ENCODE measurements at places on chromosomes 11 and 22.

- DNase-seq, result no peak
Observed at GRCh38 chr11:12761029-12761428, 86.8 kb downstream of the TEAD1 start.

DNA sequence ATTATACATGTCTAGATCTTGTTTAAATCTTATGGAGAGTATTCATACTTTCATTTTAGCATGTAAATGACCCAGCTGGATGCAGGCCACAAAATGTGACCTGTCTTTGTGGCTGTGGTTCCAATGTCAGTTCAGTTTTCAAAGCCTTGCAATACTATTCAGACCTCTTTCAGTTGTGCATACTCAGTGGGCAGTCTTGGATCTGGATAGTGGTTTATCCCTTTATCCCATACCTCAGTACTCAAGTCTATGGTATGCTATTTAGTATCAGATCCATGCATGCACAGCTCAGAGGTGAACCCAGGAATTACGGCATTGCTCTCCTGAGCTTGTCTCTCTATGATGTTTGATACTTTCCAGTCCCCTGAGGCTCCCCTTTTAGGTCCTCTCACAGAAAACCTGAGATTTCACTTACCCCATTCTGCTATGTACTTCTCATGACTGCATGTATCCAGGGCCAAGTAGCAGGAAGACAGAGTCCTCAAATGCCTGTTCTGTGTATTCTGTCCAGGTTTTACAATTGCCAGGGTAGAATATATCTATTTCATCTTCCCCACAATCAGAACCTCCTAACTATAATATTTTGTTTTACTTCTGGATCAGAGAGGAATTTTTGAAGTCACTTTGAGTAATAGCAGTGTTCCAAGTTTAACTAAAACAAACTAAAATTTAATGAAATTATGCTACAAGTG, 6.9 kb upstream of the P4HA3 start:
- DNase-seq, result no peak

GRCh38 chr22:40628354-40629042, 8.0 kb downstream of the MRTFA start:
- no peak for DNase-seq

DNA sequence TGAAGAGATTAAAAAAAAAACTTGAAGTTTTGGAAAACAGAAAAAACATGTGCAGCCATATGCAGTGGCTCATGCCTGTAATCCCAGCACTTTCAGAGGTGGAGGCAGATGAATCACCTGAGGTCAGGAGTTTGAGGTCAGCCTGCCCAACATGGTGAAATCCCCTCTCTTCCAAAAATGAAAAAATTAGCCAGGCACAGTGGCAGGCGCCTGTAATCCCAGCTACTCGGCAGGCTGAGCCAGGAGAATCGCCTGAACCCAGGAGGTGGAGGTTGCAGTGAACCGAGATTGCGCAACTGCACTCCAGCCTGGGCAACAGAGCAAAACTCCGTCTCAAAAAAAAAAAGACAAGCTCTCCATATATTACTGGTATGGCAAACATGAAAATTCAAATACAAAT, 7.6 kb downstream of the DLG2 start:
- DNase-seq, result no peak

- no peak for DNase-seq
Observed at GRCh38 chr11:126355926-126356897, 726 bp downstream of the ST3GAL4 start.

DNA sequence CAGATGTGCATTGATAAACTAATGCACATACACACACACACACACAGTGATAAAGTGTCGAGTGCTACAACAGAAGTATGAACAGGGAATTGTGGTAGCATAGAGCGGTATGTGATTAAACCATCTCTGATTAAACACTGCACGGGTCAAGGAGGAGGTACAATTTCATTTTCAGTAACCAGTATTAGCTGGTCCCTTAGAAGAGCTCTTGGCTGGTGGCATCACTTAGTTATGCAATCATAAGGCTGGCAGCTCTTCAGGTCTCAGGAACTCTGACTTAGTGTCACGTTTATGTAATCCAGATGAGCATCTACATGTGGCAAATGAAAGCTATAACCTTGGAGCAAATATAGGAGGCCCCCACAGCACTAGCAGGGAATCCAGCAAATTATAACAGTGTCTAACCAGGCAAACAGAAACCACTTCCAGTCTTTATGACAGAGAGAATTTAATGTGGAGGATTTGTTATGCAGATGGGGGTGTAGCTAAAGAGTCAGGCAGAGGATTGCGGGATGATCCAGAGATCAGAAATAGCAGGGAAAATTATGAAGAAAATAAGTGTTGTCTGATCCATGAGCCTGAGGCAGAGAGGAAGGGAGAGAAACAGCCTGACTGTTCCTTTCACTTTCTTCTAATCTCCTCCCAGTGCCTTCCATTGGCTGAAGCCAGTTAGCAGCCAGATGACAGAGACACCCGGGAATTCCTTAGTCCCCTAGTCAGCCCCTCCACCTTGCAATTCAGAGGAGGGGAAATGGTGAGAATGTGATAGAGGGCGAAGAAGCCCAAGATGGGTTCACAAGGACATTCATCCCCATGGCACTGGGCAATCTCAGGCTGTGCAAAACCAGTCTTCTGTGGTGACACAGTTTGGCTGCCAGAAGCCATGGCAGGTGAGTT, 533.1 kb upstream of the TENM4 start:
- DNase-seq, result no peak

GRCh38 chr11:130381317-130381716, 47.1 kb downstream of the ADAMTS8 start:
- DNase-seq, result no peak

- DNase-seq, result no peak
Observed at GRCh38 chr11:122733318-122733717, 77.8 kb downstream of the UBASH3B start.

DNA sequence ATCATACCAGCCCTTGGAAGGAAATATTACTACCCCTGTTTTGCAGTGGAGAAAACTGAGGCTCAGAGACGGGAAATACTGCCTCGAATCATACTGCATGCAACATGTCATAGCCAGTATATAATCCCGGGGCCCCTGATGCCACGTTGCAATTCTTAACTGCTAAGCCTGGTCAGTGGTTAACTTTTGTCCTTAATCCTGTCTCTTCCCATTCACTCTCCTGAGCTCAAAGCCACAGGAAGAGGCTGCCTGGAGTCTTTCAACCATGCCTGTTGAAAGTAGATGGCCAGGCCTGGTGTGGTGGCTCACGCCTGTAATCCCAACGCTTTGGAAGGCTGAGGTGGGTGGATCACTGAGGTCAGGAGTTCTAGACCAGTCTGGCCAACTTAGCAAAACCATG, 166.6 kb downstream of the MIAT start:
- DNase-seq, result no peak

DNA sequence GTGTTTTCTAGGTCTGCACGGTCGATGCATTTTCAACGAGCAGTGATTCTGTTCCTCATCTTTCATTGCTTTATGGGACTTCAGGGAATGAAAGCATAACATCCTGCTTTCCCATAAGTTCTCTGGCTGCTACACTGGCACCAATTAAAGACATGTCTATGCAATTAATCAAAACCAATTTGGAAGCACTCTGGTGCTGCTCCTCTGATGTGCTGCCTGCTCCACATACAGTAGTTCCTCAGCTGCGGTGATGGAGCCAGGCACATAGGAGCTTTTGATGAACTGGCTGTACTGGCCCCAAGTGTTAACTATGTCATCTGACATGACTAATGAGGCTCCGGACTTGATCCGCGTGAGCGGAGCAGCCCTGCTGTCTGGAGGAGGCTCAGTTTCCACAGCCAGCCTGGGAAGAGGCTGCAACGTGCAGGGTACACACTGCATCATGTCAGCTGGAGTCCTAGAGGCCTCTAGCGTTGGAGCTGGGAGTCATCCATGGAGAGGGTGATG, 29.8 kb downstream of the GVQW3 start:
- DNase-seq, result no peak

DNA sequence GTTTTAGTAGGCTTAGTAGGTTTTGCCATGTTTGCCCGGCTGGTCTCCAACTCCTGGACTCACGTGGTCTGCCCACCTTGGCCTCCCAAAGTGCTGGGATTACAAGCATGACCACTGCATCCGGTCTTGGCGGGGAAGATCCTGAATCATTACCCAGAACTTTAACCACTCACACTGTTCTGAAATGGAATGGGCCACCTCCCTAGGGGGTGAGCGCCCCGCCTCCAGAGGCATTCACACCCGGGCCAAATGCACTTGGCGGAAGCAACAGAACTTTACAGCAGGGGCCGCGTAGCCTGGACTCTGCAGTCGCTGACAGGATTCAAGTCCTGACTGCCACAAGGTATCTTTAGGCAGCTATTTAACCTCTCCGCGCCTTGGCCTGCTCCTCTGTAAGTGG, 5.4 kb downstream of the CCDC86 start:
- DNase-seq, result no peak

DNA sequence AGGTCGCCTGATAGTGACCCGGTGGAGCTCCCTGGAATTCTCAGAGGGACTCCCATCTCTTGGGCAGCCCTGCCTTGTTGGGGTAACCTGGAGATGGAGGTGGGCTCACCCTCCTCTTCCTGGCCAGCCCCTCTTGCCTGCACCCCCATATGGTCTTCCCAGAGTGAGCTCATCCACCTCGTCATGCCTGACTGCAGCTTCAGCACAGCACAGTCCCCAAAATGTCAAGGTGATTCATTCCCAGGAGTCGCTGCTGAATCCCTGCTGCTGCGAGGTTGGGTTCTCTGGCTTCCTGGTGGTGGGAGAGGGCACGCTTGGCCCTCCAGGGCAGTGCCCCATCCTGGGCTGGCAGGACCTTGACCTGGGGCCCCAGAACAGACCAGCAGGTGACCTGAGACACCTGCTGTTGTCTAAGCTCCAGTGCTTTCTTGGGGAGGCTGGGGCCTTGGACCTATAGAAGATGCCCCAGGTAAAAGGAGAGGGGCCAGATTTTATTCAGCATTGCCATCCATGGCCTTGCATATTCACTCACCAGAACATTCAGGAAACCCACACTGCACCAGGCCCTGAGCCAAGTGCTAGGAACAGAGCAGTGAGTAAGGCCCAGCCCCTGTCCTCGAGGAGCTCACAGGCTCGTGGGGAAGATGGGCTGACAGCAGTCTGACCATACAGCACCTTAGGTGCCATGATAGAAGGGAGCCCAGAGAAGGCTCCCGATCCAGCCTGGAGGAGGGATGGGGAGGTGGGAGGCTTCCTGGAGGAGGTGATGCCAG, 72.9 kb downstream of the CACNA1I start:
- no peak for DNase-seq

DNA sequence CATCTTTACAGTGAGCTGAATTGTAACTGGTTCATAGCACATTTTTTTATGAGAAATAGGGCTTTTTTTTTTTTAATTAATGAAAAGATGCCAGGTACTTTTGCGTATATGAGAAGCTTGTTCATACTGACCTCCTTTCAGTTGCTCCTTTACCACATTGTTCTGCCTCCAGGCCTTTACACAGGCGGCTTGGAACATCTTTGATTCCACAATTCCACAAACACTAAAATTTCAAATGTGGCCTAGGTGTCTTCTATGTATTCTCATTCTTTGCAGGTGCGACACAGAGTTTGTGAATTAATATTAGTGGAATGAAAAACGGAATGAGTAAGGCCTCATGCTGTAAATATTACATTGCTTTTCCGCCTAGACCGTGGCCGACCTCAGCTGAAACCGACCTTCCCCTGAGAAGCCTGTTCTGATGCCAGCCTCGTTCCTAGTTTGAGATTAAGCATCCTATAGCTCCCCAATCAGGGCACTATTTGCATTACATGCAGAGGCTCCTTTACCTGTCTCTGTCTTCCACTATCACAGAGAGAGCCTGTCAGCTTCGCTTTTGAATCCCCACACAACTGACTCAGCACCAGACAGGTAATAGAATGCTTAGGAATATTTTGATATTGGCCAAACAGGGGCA, 125.8 kb downstream of the LDLRAD3 start:
- no peak for DNase-seq

- no peak for DNase-seq
Observed at GRCh38 chr11:2399488-2400068, 972 bp upstream of the TSSC4 start.

DNA sequence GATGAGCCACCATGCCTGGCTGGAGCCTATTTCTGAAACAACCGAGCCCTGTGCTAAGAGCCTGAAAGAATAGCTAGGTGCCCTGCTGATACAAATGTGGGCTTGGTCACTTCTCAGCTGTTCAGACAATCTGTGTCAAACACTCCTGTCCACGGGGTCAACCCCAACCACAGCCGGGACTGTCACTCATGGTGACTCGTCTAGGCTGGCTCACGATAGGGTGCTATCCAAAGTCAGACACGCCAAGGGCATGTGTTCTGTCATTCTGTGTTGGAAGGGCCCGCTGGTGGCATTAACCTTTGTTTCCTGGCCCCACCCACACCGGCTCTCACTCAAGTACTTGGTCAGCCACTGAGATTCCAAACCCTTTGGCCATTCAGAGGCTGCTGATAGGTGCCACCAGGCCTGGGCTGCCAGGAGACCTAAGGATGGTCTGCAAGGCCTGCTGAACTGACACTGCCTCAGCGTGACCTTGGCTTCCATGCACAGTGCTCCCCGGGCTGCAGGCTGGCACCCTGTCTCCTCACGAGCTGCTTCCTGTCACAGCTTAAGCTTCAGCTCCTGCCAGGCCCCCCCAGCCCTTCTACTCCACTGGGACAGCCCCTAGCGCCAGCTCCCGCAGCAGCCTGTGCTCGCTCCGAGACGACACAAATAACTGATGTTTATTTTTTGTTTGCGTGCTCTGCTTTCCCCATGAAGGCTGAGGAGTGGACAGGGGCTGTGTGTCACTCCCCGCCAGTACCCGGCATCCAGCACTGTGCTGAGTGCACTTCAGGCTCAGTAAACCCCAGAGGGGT, 14.2 kb upstream of the CDC42BPG start:
- no peak for DNase-seq

DNA sequence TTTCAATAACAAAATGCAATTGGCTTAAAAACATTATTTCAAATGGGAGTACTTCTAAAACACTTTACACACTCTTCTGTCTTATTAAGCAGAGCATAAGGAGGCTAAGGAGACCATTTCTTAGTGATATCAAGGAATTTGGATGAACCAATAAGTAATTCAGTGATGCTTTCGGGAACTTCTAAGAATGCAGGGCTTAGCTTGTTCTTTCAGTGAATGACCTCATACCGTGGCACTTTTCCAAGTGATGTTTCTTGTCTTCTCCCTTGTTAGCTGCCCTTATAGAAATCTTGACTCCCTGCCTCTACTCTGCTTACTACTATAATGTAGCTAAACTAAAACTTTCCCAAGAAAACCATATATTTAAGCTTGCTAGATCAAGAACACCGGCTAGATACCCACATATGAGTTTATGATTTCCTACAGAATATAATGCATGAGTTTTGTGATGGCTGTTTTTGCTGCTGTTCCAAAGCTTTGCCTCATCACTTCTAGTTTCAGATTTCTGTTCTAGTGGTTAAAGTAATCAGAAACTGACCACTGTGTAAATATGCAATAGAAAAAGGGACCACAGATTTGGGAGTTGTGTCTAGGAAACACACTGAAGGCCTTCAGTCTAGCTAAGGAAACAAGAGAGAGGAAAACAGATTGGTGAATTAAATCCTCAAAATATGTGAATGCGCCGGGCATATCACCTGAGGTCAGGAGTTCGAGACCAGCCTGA, 37.5 kb upstream of the STK33 start:
- no peak for DNase-seq

GRCh38 chr11:3905080-3905953, 49.9 kb downstream of the STIM1 start:
- DNase-seq, result no peak
